ENCODE measurements at places on chromosomes 2 and 18.

DNA sequence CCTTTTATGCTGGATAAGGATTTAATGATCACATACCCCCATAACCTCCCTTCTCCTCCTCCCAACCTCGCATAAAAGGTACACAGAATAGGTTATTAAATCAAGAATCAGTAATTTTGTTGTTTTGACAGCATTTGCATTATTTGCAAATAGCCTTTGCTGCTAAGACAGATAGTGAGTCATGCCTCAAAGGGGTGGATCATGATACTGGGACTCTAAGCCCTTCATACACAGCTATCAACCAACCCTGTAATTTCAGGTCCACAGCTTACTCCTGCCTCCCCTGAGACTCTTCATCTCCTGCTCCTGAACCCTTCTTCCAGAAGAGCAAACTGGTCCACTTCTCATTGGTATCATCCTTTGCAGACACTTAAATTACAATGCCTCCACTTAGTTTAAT is 73.8 kb upstream of the KLHL29 start:
- no peak for DNase-seq

DNA sequence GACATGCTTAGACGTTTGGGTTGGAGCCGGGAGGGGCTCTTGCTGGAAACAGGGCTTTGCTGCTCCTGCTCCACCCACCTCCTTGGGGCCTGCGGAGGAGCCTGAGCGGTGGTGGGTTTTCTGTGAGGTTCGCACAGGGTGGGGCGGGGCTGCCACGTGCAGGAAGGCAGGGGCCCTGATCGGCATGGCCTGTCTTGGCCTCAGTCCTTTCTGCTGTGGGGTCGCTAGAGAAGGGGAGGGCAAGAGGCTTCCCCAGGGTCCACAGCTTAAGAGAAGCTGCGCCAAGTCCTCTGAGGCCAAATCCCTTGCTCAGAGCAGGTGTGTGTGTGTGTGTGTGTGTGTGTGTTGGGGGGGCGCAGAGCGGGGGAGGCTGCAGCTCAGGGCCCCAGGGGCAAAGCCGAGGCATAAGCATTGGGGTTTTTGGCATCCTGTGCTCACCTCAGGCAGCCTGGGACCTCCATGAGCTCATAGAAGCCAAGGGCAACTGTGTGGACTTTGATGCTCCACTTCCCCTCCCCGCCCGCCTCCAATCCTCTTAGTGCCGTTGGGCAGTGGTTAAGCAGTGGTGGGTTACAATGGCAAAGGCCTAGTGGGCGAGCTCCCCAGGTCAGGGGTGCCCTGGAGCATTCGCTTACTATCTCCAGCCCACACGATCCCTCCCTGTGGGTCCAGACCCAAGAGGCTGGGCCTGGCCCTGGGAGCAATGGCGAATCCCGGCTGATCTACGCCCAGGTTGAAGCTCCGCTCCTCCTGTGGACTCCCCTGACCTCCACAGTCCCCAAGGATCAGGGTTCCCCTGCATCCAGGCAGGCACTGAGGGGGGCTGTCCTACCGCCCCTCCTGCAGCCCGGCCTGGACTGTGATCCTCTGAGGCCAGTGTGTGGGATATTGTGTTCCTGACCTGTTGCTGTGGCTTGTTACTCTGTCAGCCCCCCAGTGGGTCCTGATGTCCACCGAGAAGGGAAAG is 28.9 kb downstream of the TOGARAM2 start:
- DNase-seq, result no peak

GRCh38 chr2:111679202-111679601 is 204.8 kb downstream of the ANAPC1 start:
- DNase-seq, result no peak

GRCh38 chr2:5537180-5537688 is 154.9 kb upstream of the SOX11 start:
- DNase-seq, result no peak
